ENCODE measurements at places on chromosomes 1 and 21. TPM values are rescaled to one million over a fixed set of nuclear protein-coding genes. Genes with fewer than 3 reads are reported as not detected.

SYPL2 gene
- polyA plus RNA-seq: 0.02 TPM

RSPO1 gene
- polyA plus RNA-seq: not detected

LCE1B gene
- polyA plus RNA-seq: not detected

RGS16 gene
- polyA plus RNA-seq: not detected

TCEA3 gene
- polyA plus RNA-seq: 0.75 TPM

ACP6 gene
- 7.0 TPM for polyA plus RNA-seq

CLDN17 gene
- not detected for polyA plus RNA-seq

SPRR2E gene
- polyA plus RNA-seq: not detected

MOV10 gene
- 98.0 TPM for polyA plus RNA-seq

ZRANB2 gene
- 23.6 TPM for polyA plus RNA-seq

PADI2 gene
- polyA plus RNA-seq: not detected

ITLN2 gene
- polyA plus RNA-seq: 0.46 TPM
